Mesothelial cell of epicardium (in vitro differentiated cells): ENCODE measurements at places on chromosomes 1 and 21. TPM values are rescaled to one million over a fixed set of nuclear protein-coding genes. Genes with fewer than 3 reads are reported as not detected.

The CRYAA gene
- total RNA-seq: not detected in 3 replicates

The ADAM30 gene
- 0.07 TPM in 1 of 3 replicates, not detected in the others for total RNA-seq

The MOV10 gene
- 145 to 163 TPM (median 154 TPM) in 3 replicates for total RNA-seq

The REG4 gene
- total RNA-seq: 0.16 to 0.29 TPM in 2 of 3 replicates, not detected in the other

The AGMAT gene
- 0.16 to 0.31 TPM (median 0.25 TPM) in 3 replicates for total RNA-seq

The SLC25A34 gene
- total RNA-seq: 6.1 to 7.0 TPM (median 6.6 TPM) in 3 replicates

The TMEM59 gene
- 211 to 225 TPM (median 223 TPM) in 3 replicates for total RNA-seq

DNA sequence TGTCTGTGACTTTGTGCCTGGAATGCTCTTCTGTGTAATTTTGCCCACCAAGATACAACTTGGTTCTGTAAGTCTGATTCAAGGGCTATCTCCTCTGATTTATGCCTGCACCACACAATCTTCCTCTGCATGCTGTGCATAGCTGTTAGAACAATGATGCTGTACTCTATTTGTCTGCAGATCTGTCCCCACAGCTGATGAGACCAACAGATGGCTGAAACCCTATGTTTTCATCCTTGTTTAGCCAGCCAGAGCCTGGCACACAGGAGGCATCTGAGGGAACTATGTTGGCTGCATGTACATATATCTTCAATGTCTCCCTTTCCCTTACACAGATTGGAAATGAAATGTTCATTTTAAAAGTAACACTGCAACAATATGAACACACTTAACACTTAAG, 58.0 kb upstream of the ABCA4 start:
- H3K27me3 ChIP-seq: no peaks in the 10 kb centered on the region
- H3K4me1 ChIP-seq: peaks cover 23% of the 10 kb centered on the region
- peak overlapping the region; percentile 7 for H3K27ac ChIP-seq

GRCh38 chr1:22416555-22417454, 34.8 kb upstream of the ZBTB40 start:
- H3K27ac ChIP-seq: no peak overlapping the region
- peaks cover 43% of the 10 kb centered on the region for H3K4me1 ChIP-seq
- peaks cover 7% of the 10 kb centered on the region for H3K27me3 ChIP-seq
- no peaks in the 10 kb centered on the region for H3K36me3 ChIP-seq

DNA sequence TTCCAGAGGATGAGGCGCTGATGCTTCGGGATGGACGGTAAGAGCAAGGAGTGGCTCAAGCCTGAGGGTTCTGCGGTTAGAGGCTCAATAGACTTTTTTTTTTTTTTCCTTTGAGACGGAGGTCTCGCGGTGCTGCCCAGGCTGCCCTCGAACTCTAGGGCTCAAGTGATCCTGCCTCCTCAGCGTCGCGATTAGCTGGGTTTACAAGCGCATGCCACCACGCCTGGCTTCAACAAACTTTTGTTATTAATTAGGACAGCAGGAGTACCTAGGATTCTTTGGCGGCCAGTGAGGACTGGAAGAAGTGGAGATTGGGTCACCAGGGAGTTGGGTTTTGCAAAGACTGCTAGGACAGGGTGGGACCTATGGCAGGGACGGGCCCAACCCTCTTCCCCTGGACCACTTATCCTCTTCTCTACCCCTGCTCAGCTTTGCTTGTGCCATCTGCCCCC, 587 bp downstream of the SCNM1 start:
- peak overlapping the region; percentile 98 for H3K4me3 ChIP-seq
- H3K27me3 ChIP-seq: peaks cover 2% of the 10 kb centered on the region

DNA sequence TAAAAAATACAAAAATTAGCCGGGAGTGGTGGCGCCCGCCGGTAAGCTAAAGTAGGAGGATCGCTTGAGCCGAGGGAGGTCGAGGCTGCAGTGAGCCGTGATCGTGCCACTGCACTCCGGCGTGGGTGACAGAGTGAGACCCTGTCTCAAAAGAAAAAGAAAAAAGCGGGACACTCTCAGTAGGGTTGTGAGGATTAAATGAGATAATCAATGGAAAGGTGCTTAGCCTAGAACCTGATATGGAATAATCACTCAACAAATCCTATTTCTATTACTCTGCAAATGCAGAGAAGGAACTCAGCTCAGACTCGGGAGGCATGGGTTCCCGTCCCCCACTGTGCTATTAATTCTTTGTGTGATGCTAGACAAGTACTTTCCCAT, 529 bp upstream of the LUZP1 start:
- H3K27me3 ChIP-seq: no peaks in the 10 kb centered on the region
- H3K4me3 ChIP-seq: peak overlapping the region; percentile 99
- peaks cover 27% of the 10 kb centered on the region for H3K4me1 ChIP-seq
- no peaks in the 10 kb centered on the region for H3K36me3 ChIP-seq
- no peak for DNase-seq
- H3K27ac ChIP-seq: no peak overlapping the region

DNA sequence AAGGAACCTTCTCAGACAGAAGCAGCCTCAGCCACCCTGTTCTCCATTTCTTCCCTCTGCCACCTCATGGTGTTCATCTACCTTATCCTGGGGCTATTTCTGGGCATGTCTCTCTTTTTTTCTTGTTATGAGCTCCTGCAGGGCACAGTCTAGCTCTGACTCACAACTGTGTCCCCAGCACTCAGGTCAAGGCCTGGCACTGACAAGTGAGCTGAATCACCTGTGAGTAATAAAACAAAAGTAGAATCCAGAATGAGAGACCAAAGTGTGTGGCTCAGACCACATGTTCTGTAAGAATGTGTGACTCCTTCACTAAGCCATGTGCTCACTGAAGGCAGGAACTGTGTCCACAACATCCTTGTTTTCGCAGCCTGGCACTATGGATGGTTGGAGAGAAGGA, 23.2 kb downstream of the C1orf94 start:
- H3K36me3 ChIP-seq: no peaks in the 10 kb centered on the region
- H3K27me3 ChIP-seq: peaks cover 48% of the 10 kb centered on the region
- DNase-seq: no peak
- H3K4me3 ChIP-seq: no peak overlapping the region
- no peak overlapping the region for H3K27ac ChIP-seq

DNA sequence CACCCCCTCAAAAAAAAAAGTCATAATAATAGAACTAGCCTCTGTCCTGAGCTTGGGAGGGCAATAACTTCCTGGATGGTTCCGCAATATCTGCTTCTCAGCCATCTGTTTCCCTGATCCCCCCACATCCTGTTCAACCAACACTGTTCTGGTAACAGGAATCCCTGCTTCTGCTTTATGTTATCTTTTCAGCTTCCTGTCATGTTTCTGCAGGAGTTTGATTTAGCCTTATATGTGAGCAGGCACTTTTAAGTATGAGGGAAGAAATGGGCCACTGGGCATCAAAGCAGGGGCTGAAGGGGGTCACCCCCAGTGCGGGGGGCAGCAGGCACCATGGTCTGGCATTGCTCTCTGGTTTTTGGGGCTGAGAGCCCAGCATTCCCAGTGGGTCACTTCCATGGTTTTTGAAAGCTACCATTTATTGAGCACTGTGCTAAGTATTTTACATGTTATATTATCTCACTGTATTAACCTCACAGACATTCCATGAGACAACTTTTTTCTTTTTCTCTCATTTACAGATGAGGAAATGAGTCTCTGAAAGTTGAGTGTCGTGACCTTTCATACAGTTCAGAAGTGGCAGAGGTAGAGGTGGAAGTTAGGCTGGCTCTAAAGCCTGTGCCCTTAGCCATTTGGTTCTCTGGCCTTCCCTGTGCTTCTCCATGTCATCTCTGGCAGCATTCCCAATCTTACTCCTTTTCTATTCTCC, 61.9 kb downstream of the DNTTIP2 start:
- DNase-seq: no peak
- H3K27me3 ChIP-seq: no peaks in the 10 kb centered on the region
- no peaks in the 10 kb centered on the region for H3K36me3 ChIP-seq
- peaks cover 45% of the 10 kb centered on the region for H3K4me1 ChIP-seq

DNA sequence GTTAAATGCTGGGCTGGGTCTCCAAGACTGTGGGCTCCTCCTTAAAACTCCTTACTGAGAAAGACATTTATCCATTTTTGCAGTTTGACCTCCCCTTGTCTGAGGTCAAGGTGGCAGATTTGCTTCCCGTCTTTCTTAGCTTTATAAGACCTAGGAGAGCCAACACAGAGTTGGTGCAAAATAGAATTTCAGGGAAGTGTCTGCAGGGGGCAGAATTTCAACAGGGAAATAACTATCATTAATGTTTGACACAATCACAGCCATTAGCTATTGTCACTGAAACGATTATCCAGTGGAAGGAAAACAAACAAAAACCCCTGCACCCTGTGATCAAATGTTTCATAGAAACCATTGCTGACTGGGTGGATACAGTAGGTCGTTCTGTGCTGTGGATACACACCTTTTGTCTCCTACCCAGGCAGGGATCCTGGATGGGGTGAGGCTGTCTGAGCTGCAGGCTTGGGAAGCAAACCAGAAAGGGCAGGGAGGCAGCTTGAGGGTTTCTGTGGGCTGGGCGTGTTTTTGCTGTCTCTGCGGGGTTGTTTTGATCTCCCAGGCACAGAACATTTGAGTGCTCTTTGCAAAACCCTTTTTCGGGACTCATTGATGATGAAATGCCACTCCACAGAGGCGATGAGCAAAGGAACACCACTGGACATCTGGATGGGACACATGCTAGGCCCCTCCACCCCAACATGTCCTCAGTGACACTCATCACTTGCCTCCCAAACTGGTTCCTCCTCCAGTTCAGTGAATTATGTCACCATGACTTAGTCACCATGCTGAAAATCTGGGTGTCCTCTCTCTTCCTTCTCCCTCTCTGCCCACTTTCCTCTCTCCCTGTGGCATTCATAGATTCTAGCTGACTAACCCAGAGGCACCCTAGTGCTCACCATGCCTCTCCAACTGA, 94.2 kb upstream of the SERBP1 start:
- DNase-seq: no peak
- H3K4me1 ChIP-seq: no peaks in the 10 kb centered on the region
- no peaks in the 10 kb centered on the region for H3K36me3 ChIP-seq
- H3K27ac ChIP-seq: no peak overlapping the region
- H3K4me3 ChIP-seq: no peak overlapping the region
- H3K27me3 ChIP-seq: no peaks in the 10 kb centered on the region

DNA sequence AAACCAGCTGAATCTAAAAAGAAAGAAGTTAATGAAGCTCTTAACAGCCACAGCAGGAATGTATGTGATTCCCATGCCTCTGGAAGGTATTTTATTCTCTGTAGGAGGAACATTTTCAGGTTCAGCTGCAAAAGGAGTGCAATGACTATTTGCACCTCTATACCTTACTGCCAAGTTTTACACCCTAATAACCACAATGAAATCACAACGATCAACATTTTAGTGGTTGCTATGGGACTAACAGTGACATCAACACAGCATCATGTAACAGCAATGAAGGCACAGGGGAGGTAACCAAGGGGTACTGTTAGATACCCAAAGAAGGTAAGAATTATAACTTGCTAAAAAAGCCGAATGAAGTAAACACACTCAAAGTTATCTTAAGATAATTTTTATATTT, 116.3 kb upstream of the HP1BP3 start:
- DNase-seq: no peak
- peaks cover 18% of the 10 kb centered on the region for H3K36me3 ChIP-seq
- H3K27me3 ChIP-seq: no peaks in the 10 kb centered on the region
- H3K27ac ChIP-seq: peak overlapping the region; percentile 10
- peaks cover 7% of the 10 kb centered on the region for H3K4me1 ChIP-seq
- H3K4me3 ChIP-seq: no peak overlapping the region

DNA sequence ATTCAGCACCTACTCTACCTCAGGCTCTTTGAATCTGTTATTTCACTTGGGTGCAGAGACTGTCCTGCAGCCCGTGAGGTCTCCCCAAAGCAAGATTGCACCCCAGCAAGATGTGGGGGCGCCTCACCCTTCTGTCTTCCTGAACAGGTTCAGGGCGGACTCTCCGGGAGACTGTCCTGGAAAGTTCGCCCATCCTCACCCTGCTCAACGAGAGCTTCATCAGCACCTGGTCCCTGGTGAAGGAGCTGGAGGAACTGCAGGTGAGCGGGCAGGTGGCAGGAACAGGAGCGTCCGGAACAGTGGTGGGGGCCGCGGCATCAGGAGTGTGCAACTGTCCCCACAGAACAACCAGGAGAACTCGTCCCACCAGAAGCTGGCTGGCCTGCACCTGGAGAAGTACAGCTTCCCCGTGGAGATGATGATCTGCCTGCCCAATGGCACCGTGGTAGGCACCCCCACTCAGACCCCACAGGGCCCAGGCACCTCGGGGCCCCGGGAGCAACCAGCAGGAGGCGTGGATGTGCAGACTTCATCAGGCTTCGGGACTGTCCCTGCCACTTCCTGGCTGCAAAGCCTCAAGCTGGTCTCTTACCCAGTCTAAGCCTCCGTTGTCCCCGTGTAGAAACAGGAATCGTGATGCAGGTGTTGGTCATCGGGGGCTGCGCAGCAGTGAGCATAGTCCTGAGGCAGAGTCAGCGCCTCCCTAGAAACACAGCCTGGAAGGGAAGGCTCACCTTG, 5.9 kb upstream of the MTFR1L start:
- H3K4me3 ChIP-seq: no peak overlapping the region
- H3K27me3 ChIP-seq: no peaks in the 10 kb centered on the region
- H3K4me1 ChIP-seq: peaks cover 12% of the 10 kb centered on the region
- H3K27ac ChIP-seq: no peak overlapping the region
- H3K36me3 ChIP-seq: peaks cover 9% of the 10 kb centered on the region
- DNase-seq: no peak

DNA sequence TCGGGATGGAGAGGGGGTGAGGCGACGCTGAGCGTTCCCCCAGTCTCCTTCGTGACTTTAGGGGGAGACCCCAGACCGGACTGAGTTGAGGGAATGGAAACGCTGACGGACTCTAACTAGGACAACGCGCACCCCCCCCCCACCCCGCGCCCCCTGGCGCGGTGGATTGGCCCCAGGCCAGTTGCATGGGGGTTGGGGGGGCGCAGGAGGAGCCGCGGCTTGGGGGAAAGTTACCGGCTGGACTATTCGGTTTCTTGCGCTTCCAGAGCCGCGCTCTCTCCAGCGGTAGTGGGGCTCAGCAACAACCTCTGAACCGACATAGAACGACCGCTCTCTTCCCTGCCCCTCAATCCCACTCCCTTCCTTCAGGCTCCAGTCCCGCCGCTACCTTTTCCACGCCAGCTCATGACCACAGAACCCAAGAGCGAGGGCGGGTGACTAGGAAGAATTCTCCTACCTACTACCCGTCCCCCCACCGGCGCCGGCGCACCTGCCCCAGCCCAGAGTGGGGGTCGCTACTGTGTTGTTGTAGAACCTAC, 694 bp downstream of the ZBTB7B start:
- H3K4me3 ChIP-seq: peak overlapping the region; percentile 96
- peak overlapping the region; percentile 92 for H3K27ac ChIP-seq
- H3K36me3 ChIP-seq: no peaks in the 10 kb centered on the region
- DNase-seq: peak; percentile 57
- H3K27me3 ChIP-seq: no peaks in the 10 kb centered on the region

- H3K4me3 ChIP-seq: no peak overlapping the region
- no peak for DNase-seq
- no peaks in the 10 kb centered on the region for H3K27me3 ChIP-seq
- peaks cover 13% of the 10 kb centered on the region for H3K4me1 ChIP-seq
- H3K27ac ChIP-seq: peak overlapping the region; percentile 67
Observed at GRCh38 chr1:109722908-109723691, 11.0 kb downstream of the GSTM5 start.

- peaks cover 2% of the 10 kb centered on the region for H3K27me3 ChIP-seq
- H3K4me1 ChIP-seq: peaks cover 28% of the 10 kb centered on the region
- no peaks in the 10 kb centered on the region for H3K36me3 ChIP-seq
- peak overlapping the region; percentile 73 for H3K4me3 ChIP-seq
Observed at GRCh38 chr1:65253800-65254319, 55.5 kb upstream of the DNAJC6 start.
